Caki2 (cell line): ENCODE measurements at places on chromosomes 12 and 14. TPM values are rescaled to one million over a fixed set of nuclear protein-coding genes. Genes with fewer than 3 reads are reported as not detected.

NRIP2 gene
- not detected in 2 replicates for total RNA-seq

DEPDC4 gene
- 2.0 TPM in 1 of 2 replicates, not detected in the other for total RNA-seq

IAPP gene
- not detected in 2 replicates for total RNA-seq

RD3L gene
- total RNA-seq = not detected in 2 replicates

RNASE3 gene
- total RNA-seq = not detected in 2 replicates

SLC25A21 gene
- 1.3 and 1.9 TPM in 2 replicates for total RNA-seq

EML1 gene
- total RNA-seq = 5.4 and 7.4 TPM in 2 replicates

KCNK10 gene
- total RNA-seq = not detected in 2 replicates

STX2 gene
- total RNA-seq = 26.6 and 30.8 TPM in 2 replicates

TMEM119 gene
- not detected in 2 replicates for total RNA-seq

OR4E2 gene
- total RNA-seq = not detected in 2 replicates

KRAS gene
- total RNA-seq = 3.3 and 6.9 TPM in 2 replicates

SALL2 gene
- 2.3 and 5.0 TPM in 2 replicates for total RNA-seq

KCNMB4 gene
- 2.9 and 4.9 TPM in 2 replicates for total RNA-seq

TCL1B gene
- not detected in 2 replicates for total RNA-seq

ART4 gene
- not detected in 2 replicates for total RNA-seq

NIN gene
- 7.0 and 11.0 TPM in 2 replicates for total RNA-seq

MMP19 gene
- total RNA-seq = not detected in 2 replicates

WSCD2 gene
- total RNA-seq = not detected in 2 replicates

OTUB2 gene
- 2.9 and 3.2 TPM in 2 replicates for total RNA-seq

KRT2 gene
- 2.4 TPM in 1 of 2 replicates, not detected in the other for total RNA-seq

TAS2R19 gene
- total RNA-seq = not detected in 2 replicates

LPAR5 gene
- not detected in 2 replicates for total RNA-seq

PRB2 gene
- total RNA-seq = not detected in 2 replicates

KRT82 gene
- total RNA-seq = not detected in 2 replicates

ACIN1 gene
- 31.6 and 49.1 TPM in 2 replicates for total RNA-seq

CACNA2D4 gene
- not detected in 2 replicates for total RNA-seq

ACVRL1 gene
- total RNA-seq = 0.35 and 4.4 TPM in 2 replicates

KCNC2 gene
- not detected in 2 replicates for total RNA-seq

MANSC4 gene
- total RNA-seq = not detected in 2 replicates

FAM177A1 gene
- total RNA-seq = 35.7 and 42.3 TPM in 2 replicates

DCAF11 gene
- 47.4 and 117 TPM in 2 replicates for total RNA-seq

RIMKLB gene
- 12.4 and 12.6 TPM in 2 replicates for total RNA-seq

KRT8 gene
- total RNA-seq = 1,565 and 1,569 TPM in 2 replicates

DPY19L2 gene
- total RNA-seq = 0.70 and 1.1 TPM in 2 replicates

ACRBP gene
- total RNA-seq = 1.9 TPM in 1 of 2 replicates, not detected in the other

FAM222A gene
- 0.41 and 3.1 TPM in 2 replicates for total RNA-seq
